Activated CD8-positive, alpha-beta memory T cell treated with anti-CD3 and anti-CD28 coated beads, Interleukin-2, amount 10 ng/mL, durations not matched to agents 7 days and 5 days (primary cell): ENCODE measurements at places on chromosomes 2 and 18. TPM values are rescaled to one million over a fixed set of nuclear protein-coding genes. Genes with fewer than 3 reads are reported as not detected.

DNA sequence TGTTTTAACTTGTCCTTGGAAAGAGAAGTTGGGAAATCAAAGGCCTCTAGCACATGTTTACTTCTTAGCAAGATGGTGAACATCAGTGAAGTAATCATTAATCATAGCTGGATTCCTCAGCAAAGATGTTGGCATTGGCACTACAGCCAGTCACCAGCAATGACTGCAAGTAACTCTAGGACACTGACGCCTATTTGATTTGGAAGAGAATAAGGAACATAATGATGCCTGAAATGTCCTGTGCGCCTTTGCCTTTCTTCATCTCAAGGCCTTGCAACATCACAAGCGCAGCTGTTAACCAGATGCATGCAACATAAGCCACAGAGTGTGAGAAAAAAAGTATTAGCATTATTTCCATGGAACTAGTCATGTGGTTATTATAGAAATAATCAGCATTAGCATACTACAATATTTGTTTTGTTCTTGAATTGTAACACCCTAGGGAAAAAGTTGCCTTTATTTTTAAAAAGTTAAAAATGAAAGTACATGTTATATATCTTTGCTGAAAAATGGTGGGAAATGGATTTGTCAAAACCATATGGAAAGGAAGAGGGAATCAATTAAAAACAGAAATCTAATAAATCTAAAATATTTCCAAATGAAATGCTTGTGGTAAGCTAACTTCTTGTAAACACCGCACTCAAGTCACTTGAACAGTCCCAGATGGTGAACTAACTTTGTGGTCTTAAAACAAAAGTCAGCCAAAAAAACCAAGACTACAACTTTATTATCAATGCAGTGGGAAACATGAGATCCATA lies 55.6 kb downstream of the THADA start:
- H3K4me3 ChIP-seq = no peak overlapping the region
- peaks cover 30% of the 10 kb centered on the region for H3K4me1 ChIP-seq
- H3K36me3 ChIP-seq = peaks cover 19% of the 10 kb centered on the region
- H3K27ac ChIP-seq = no peak overlapping the region

OST4 gene
- 248 TPM for total RNA-seq

NR4A2 gene
- total RNA-seq = 3.2 TPM

FASTKD1 gene
- total RNA-seq = 48.9 TPM

GRCh38 chr2:153235516-153235915 lies 243.0 kb downstream of the RPRM start:
- H3K27me3 ChIP-seq = peaks cover 6% of the 10 kb centered on the region
- H3K4me3 ChIP-seq = no peak overlapping the region
- peaks cover 22% of the 10 kb centered on the region for H3K4me1 ChIP-seq
- DNase-seq = peak; percentile 80

DCDC2C gene
- total RNA-seq = not detected

DNA sequence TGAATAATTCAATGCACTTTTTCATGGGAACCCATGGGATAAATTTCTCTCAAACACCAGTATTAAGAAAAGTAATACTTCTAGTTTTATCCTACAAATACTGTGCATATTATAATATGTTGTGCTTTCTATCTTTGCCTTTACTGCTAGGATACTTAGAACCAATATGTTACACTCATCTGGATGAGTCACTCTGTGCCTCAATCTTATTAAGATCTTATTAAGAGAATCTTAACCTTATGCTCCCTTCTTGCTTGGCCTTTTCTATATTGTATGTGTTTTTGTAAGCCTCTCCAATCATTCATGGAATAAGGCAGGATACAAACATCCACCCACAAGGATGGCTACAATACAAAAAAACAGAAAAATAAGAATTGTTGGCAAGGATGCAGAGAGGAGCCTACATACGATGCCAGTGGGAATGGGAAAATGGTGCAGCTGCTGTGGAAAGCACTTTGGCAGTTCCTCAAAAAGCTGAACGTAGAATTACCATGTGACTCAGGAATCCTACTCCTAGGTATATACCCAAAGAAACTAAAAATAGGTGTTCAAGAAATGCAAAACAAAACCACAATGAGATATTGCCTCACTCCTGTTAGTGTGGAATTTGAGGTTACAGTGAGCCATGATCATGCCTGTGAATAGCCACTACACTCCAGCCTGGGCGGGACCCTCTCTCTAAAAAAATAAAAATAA lies 10.7 kb upstream of the TWSG1 start:
- H3K27ac ChIP-seq = no peak overlapping the region
- peaks cover 10% of the 10 kb centered on the region for H3K27me3 ChIP-seq
- DNase-seq = no peak
- H3K4me3 ChIP-seq = no peak overlapping the region

RAB6C gene
- total RNA-seq = not detected

MYOM1 gene
- 1.6 TPM for total RNA-seq

GRCh38 chr18:67151366-67151765 lies 365.2 kb downstream of the DSEL start:
- no peak overlapping the region for H3K4me3 ChIP-seq
- no peaks in the 10 kb centered on the region for H3K4me1 ChIP-seq
- H3K36me3 ChIP-seq = no peaks in the 10 kb centered on the region
- H3K27me3 ChIP-seq = no peaks in the 10 kb centered on the region
- H3K27ac ChIP-seq = no peak overlapping the region

NAGK gene
- 78.4 TPM for total RNA-seq

- no peaks in the 10 kb centered on the region for H3K27me3 ChIP-seq
- H3K36me3 ChIP-seq = peaks cover 1% of the 10 kb centered on the region
- H3K4me1 ChIP-seq = no peaks in the 10 kb centered on the region
- no peak for DNase-seq
Measured at GRCh38 chr2:229003256-229003655, 267.8 kb downstream of the PID1 start.

DNA sequence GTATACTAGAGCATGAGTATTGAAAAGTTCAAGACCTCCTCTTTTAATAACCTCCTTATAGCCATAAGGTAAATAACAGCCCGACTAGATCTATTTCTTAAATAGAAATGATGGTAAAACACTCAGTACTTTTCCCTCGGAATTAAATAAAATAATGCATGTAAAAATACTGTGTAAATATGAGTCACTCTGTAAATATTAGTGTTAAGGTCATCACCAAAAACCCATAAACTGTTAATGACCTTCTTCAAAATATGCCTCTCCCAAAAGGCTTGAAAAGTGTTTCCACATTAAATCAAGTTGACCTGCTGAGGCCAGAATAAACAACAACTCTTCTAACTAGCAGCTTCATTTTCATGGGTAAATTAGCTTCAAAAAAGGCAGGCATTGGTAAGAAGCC lies 25.3 kb upstream of the BZW1 start:
- no peaks in the 10 kb centered on the region for H3K36me3 ChIP-seq
- DNase-seq = no peak
- peaks cover 10% of the 10 kb centered on the region for H3K27me3 ChIP-seq
- H3K27ac ChIP-seq = no peak overlapping the region

GRCh38 chr2:162915858-162916257 lies 77.3 kb upstream of the KCNH7 start:
- no peak for DNase-seq
- no peak overlapping the region for H3K4me3 ChIP-seq
- H3K27ac ChIP-seq = no peak overlapping the region
- no peaks in the 10 kb centered on the region for H3K27me3 ChIP-seq

GRCh38 chr2:197878792-197879191 lies 74.4 kb downstream of the PLCL1 start:
- no peak overlapping the region for H3K4me3 ChIP-seq
- DNase-seq = no peak
- no peak overlapping the region for H3K27ac ChIP-seq
- no peaks in the 10 kb centered on the region for H3K4me1 ChIP-seq
- H3K36me3 ChIP-seq = no peaks in the 10 kb centered on the region

RNASEH1 gene
- 32.9 TPM for total RNA-seq

DNA sequence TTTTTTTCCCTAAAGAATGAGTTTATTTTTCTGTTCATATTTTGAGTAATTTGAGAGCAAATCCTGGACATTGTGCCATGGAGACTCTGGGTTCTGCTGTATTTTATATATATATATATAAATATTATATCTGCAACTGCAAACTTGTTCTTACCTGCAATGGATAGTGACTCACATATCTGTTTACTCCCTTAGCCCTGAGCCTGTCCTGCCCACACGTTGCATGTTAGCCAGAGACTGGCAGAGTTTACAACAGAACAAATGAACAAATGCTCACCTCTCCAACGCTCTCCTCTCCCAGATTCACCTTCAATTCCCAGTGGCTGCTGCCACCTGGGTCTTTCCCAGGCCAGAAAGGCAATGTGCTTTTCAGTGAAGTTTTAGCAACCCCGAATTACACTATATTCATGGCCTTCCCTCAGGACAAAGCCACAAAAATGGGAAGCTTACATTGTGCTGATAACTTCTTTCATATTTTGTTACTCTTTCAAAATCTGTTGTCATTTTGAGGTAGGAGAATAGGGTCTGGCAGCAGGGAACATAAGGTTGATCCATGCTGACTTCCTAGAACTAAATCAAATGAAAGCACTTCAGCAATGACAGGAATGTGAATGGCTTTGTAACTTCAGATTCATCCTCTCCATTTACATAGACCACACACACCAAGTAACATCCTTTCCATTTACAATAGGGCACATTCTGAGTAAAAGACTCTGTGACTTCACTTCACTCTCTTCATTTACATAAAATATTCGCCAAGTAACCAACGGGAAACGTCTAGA lies 105.4 kb upstream of the FAM110C start:
- peaks cover 29% of the 10 kb centered on the region for H3K27me3 ChIP-seq
- no peaks in the 10 kb centered on the region for H3K4me1 ChIP-seq
- H3K4me3 ChIP-seq = no peak overlapping the region
- DNase-seq = no peak
- no peak overlapping the region for H3K27ac ChIP-seq

HNRNPLL gene
- 106 TPM for total RNA-seq

C2orf76 gene
- 9.9 TPM for total RNA-seq

DNA sequence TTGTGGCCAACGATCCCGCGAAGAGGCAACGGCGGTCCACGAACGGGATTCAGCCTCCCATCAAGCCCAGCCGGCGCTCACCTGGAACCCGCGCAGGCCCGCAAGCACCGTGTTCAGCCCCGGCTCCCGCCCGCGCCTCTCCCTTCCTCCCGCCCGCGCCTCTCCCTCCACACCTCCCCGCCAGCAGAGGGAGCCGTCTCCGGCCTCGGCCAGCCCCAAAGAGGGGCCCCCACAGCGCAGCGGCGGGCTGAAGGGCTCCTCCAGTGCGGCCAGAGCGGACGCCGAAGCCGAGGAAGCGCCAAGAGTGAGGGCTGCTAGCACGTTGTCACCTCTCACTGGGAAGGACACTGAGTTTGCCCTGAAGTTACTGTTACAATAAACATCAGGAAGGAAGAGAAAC lies 55.3 kb upstream of the LAPTM4A start:
- no peak for DNase-seq
- H3K4me3 ChIP-seq = peak overlapping the region; percentile 19
- H3K27ac ChIP-seq = no peak overlapping the region
- H3K4me1 ChIP-seq = no peaks in the 10 kb centered on the region

DNA sequence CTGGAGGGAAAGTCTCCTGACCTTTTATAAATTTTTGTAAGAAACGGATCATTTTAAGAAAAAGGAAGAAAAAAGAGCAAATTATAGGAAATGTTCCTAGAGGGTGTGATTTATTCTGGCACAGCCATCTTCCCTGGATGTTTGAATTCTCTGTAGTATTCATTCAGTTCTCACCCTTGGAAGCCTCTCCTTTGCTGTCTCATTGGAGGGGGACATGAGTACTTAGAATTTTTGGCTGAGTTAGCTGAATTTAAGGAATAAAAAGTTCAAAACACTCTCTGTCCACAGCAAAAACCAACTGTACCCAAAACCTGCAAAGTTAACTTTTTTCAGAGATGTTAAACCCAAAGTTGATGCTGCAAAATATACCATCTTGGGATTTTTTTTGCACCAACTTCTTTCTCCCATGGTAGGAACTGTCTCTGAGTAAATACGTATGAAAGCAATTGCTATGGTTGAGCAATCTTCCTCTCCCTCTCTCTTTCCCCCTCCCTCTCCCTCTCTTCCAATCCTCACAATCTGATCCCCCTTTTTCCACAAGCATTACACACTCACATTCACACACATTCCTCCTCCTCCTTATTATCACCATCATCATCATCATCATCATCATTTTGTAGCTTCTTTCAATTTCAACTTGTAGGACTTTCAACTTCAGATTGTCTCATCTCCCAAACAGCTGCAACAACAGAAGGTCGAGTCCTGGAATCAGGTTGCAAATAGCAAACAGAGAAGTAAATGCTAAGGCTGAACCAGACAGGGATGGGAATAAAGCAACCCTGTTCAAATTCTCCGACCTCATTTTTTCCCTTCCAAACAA lies 183.7 kb downstream of the GFPT1 start:
- no peak overlapping the region for H3K4me3 ChIP-seq
- H3K36me3 ChIP-seq = no peaks in the 10 kb centered on the region
- H3K4me1 ChIP-seq = no peaks in the 10 kb centered on the region
- peaks cover 20% of the 10 kb centered on the region for H3K27me3 ChIP-seq
- no peak overlapping the region for H3K27ac ChIP-seq

RFX8 gene
- total RNA-seq = 2.3 TPM

AOX1 gene
- 0.20 TPM for total RNA-seq

DNA sequence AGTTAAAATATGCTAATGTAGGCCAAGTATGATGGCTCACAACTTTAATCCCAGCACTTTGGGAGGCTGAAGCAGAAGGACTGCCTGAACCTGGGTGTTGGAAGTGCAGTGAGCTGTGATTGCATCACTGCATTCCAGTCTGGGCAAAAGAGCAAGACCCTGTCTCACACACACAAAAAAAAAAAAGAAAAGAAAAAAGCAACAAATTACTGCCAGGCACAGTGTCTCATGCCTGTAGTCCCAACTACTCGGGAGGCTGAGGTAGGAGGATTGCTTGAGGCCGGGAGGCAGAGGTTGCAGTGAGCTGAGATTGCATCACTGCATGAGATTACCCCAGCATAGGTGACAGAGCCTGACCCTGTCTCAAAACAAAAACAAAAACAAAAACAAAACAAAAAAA lies 110.6 kb downstream of the PRELID3A start:
- H3K27me3 ChIP-seq = peaks cover 6% of the 10 kb centered on the region
- no peaks in the 10 kb centered on the region for H3K4me1 ChIP-seq
- DNase-seq = no peak
- no peak overlapping the region for H3K4me3 ChIP-seq
- no peaks in the 10 kb centered on the region for H3K36me3 ChIP-seq
- no peak overlapping the region for H3K27ac ChIP-seq

GRCh38 chr18:49082714-49083688 lies 132.2 kb upstream of the SMAD7 start:
- no peak overlapping the region for H3K4me3 ChIP-seq
- H3K27me3 ChIP-seq = no peaks in the 10 kb centered on the region
- DNase-seq = peak; percentile 50
- H3K36me3 ChIP-seq = peaks cover 18% of the 10 kb centered on the region

DNA sequence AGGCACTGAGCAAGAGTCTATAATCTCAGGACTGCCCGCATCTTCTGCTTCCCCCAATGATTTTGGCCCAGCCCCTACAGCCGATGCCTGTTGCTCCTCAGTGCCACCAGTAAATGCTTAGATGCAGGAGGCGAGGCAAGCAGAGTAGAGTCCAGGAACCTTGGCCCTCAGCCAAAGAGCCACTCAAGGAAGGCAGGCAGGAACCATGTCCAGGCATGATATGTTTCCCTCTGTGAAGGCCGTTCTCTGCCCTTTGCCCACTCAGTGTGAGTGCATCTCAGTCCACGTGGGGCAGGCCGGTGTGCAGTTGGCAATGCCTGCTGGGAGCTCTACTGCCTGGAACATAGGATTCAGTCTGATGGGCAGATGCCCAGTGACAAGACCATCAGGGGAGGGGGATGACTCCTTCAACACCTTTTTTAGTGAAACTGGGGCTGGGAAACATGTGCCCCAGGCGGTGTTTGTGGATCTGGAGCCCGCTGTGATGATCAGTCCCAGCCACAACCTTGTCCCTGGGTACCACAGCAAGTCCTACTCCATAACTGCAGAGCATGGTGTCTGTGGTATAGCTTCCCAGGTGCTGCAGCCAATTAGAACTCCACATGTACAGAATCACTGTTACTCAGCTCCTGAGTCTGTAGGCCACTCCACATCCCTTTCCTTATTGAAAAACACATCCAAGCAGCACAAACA lies 9.7 kb upstream of the DNAJB2 start:
- no peak overlapping the region for H3K4me3 ChIP-seq
- no peak for DNase-seq
- H3K27me3 ChIP-seq = peaks cover 2% of the 10 kb centered on the region
- no peaks in the 10 kb centered on the region for H3K4me1 ChIP-seq
